ENCODE measurements at places on chromosomes 16 and 17. TPM values are rescaled to one million over a fixed set of nuclear protein-coding genes. Genes with fewer than 3 reads are reported as not detected.

DPEP3 gene
- not detected for total RNA-seq

FAM83G gene
- total RNA-seq: 10.6 TPM

STH gene
- not detected for total RNA-seq

HSD3B7 gene
- total RNA-seq: 9.0 TPM

PHF12 gene
- 46.7 TPM for total RNA-seq

HYDIN gene
- 1.1 TPM for total RNA-seq

SPATA32 gene
- not detected for total RNA-seq

ERBB2 gene
- 64.0 TPM for total RNA-seq

MGAT5B gene
- 5.1 TPM for total RNA-seq

PLA2G15 gene
- 25.0 TPM for total RNA-seq
